ENCODE measurements at places on chromosomes 6 and 20.

GRCh38 chr20:458776-459175 lies 3.6 kb downstream of the TBC1D20 start:
- DNase-seq = no peak

DNA sequence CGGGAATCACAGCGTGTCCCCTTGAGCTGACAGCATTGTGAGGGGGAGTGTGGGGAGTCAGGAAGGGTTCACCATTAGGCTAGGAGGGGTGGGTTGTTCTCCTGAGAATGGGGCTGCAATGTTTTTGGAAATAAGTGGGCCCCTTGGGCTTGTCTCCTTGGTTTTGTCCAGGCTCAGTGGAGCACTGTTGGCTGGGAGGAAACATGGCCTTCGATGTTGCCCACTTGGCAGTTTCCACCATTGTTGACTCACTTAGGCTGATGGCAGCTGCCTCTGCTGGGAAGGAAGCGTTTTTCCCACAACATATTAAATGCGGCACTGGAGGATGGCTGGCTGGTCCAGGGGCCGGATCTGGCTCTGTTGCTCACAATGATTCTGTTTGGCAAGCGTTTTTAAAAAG lies 512.1 kb downstream of the QKI start:
- no peak for DNase-seq

- no peak for DNase-seq
Measured at GRCh38 chr6:66418906-66419305, 711.9 kb upstream of the EYS start.

DNA sequence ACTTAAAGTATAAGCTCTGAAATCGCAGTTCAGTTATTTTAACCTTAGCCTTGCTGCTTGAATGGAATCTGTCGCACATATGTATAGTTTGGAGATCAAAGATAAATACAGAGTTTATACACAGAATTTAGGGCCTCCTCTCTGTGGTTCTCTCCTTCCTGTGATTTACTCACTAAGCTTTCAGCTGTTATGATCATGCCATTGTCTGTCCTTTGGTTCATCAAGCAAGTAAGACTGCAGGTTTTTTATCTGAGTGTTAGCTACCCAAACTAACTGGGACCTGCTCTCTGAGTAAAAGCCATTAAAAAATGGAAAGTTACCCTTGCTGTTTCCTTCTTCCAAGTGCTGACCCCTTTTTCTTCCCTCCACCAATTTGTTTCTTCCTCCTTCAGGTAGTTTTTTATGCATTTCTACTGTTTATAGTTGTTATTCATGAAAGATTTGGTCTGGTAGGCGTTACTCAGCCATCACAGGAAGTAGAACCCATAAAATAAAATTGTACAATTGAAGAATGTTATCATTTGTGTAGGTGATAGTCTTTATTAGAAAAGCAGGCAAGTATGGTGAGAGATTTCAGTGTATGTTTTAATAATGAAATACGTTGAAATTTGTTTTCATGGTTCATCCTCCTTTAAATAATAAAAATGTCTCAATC lies 33.7 kb upstream of the SUMO4 start:
- no peak for DNase-seq

- no peak for DNase-seq
Measured at GRCh38 chr6:73152966-73153757, 72.1 kb downstream of the KHDC1L start.

DNA sequence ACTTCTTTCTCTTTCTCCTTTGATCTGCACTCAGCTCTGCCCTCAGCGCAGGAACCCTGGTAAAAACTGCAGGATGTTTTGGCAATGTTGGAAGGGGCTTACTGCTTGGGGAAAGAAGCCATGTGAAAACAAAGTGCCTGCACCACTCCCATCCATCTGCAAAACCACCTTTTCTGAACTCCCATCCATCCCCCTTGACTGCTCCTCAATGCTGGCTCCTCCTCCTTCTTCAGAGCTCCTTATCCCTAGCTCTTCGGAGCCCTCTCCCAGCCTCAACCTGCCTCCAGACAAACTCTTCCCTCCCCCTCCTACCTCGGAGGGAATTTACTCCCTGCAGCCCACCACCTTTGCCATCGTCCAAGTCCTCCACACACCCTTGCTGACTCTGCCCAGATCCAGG lies 4.2 kb upstream of the ZBTB12 start:
- DNase-seq = no peak

- DNase-seq = no peak
Measured at GRCh38 chr6:152598421-152598820, 38.7 kb downstream of the SYNE1 start.

DNA sequence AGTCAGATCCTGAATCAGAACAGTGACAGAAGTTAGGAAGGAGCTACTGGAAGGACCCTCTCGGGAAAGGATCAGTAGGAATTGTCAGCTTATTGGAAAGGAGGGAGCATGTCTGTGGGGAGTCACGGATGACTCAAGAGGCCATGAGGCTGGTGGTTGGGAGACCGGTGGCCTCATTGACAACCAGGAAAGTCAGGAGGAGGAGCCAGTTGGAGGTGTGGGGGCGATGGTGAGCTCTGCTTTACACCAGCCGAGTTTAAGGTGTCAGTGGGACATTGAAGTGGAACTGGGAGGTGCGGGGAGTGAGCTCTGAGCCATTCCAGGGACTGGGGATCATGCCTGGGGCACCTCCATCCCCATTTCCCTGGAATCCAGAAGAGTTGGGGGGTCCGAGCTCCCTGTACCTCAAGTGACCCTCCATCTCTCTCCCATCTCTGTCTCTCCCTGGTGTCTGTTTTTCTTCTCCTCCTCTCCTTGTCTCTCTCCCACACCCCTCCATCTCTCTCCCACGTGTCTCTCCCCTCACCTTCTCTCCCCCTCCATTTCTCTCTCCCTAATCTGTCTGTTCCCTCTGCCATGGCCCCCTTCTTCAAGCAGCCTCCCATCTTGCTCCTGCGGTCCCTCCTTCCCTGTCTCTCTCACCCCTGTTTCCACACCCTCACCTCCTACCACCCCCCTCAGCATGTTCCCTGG lies 14.3 kb upstream of the ZBTB9 start:
- no peak for DNase-seq

DNA sequence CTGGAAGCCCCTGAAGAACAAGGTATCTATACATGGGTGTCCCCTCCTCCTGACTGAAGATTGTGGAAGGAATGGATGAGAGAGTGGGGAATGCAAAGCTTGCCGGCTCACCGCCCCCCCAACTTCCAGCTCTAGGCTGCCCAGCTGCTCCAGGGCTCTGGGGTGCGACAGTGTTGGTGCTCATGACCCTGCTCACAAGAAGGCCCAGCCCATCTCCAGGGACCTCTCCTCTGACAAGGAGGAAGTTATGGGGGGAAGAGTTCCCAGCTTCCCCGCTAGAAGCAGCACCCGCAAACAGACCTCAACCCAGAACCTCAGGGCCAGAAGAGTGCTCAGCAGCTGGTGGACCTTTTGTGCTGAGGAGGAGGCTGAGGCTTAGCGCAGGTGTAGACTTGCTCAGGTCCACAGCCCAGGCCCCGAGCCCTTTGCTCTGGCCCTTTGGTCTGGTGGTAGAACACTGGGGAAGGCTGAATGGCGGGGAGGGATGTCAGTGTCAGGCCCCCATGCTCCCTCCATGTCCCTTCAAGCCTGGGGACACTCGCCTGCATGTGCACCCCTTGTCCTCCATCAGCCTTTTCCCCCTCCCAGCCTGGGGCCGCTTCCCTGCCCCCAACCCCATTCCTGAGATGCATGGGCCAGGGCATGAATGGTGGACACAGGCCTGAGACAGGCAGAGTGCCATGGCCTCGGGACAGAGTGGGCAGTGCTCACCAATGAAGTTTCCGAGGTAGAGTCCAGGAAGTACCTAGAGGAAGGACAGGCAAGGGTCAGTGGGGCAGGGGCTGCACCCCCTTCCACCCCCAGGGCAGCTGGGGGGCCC lies 1.3 kb downstream of the DUSP15 start:
- no peak for DNase-seq

- no peak for DNase-seq
Measured at GRCh38 chr6:15462717-15463525, 199.9 kb downstream of the DTNBP1 start.

DNA sequence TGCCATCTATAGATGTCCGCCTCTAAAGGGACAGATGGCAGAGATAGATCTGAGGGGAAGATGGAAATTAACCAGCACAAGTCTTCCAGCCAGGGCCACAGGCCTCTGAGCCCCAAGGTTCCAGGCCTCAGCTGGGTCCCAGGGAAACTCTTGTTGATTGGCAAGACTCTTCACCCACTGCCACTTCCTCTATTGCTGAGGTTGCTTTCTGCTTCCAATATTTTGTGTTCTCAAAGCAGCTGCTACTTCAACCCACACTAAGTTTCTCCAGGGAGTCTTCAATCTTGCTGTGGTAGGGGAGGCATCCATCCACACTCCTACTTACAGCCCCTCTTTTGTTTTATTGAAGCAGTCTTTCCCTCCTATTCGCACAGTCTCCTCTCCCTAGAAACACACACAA lies 36.4 kb upstream of the SASH1 start:
- no peak for DNase-seq

DNA sequence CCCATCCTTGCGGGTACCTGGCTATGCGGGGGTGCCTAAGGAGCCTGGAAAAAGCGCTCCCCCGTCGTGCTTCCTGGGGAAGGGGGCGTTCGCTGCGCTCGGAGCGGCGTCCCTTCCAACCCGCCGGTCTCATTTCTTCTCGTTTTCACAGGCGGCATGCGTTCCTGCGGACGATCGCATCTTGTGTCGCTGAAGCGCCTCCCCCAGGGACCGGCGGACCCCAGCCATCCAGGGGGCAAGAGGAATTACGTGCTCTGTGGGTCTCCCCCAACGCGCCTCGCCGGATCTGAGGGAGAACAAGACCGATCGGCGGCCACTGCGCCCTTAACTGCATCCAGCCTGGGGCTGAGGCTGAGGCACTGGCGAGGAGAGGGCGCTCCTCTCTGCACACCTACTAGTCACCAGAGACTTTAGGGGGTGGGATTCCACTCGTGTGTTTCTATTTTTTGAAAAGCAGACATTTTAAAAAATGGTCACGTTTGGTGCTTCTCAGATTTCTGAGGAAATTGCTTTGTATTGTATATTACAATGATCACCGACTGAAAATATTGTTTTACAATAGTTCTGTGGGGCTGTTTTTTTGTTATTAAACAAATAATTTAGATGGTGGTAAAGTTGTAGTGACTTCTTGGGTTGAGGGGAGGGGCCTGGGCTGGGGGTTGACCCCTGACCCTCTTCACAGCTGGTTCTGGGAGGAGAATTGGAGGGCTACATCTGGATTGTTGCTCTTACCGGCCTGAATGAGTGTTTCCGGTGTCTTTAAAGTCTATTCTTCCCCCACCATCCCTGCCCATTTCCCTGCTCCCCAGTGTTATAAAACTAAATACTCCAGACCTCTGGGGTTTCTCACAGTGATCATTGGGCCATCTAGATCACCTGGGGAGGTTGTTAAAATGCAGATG lies 1.1 kb downstream of the ID1 start:
- DNase-seq = no peak

DNA sequence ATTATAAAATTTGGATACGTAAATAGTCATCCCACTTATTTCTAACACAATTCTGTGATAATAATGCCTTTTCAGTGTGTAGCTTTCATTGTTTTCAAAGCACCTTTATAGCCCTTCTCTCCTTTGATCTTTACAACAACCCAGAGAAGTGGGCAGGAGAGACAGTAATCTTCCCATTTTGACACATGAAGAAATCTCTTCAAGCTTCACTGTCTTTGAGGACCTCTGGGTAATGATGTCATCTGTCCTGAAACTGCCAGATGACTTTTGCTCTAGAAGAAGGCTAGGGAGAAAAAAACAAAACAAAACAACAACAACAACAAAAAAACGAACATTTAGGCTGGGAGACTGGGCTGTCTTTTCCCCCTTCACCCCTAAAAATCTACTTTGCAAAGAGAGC lies 203.0 kb downstream of the KCNQ5 start:
- no peak for DNase-seq

- DNase-seq = no peak
Measured at GRCh38 chr6:7681449-7681848, 44.5 kb upstream of the BMP6 start.

- no peak for DNase-seq
Measured at GRCh38 chr6:139641376-139641775, 266.9 kb upstream of the CITED2 start.

- DNase-seq = no peak
Measured at GRCh38 chr6:85866370-85866730, 223.7 kb upstream of the SYNCRIP start.

DNA sequence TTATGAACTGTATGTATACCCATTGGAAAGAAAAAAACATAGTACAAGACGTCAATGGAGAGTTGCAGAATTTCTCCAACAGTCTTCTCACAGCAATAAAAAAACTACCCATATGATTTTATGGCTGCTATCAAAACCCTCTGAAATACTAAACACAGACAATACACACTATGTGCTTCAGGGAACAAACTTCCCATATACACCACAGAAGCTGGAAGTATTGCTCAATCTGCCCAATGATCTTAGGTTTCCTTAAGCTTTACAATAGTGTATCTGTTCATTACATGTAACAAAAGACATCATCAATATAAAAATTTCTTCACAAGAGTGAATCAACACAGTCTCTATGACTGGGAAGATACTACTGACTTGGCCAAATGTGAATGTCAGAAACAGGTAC lies 150.5 kb downstream of the TBC1D32 start:
- DNase-seq = no peak

DNA sequence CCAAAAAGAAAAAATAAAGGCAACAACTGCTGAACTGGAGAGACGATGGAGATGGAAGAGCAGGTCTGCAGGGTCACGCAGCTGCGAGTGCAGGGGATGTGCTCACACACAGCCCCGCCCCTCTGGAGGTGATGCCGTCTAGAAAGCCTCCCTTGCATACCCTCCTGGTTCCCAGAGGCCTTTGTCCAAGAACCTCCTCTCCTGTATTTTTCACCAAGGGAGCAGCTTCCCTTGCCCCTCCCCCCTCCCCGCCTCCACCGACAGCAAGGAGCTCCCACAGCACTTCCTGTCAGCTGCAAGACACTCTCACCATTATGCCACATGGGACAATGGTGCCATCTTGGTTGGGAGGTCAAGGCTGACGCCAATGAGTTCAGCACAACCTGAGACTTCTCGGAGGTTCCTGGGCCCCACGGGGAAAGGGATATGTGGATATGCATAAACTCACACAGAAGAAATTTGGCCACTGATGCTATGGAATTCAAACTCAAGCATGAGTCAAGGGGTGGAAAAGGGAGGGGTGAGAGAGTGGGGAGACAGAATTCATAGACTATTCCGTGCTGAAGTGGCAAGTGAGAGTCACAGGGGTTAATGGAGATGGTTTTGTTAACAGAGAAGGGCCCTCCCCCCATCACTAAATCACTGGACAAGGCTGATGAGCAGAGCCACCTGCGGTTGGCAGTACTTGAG lies 132.9 kb downstream of the SCML4 start:
- no peak for DNase-seq

- no peak for DNase-seq
Measured at GRCh38 chr6:43836507-43837240, 66.7 kb downstream of the VEGFA start.

GRCh38 chr20:61736751-61737310 lies 328.9 kb downstream of the TAF4 start:
- no peak for DNase-seq

- no peak for DNase-seq
Measured at GRCh38 chr20:13953227-13953626, 37.2 kb downstream of the SEL1L2 start.

GRCh38 chr20:52785679-52786078 lies 186.5 kb upstream of the TSHZ2 start:
- no peak for DNase-seq

GRCh38 chr6:4656106-4656505 lies 120.1 kb upstream of the CDYL start:
- DNase-seq = no peak

Data from CD4-positive, alpha-beta T cell (primary cell).